A172 (cell line): ENCODE measurements at places on chromosomes 3 and 15. TPM values are rescaled to one million over a fixed set of nuclear protein-coding genes. Genes with fewer than 3 reads are reported as not detected.

GRCh38 chr3:7518456-7518855 lies 657.5 kb downstream of the GRM7 start:
- DNase-seq: no peak

PATL2 gene
- not detected in 2 replicates for total RNA-seq

DNA sequence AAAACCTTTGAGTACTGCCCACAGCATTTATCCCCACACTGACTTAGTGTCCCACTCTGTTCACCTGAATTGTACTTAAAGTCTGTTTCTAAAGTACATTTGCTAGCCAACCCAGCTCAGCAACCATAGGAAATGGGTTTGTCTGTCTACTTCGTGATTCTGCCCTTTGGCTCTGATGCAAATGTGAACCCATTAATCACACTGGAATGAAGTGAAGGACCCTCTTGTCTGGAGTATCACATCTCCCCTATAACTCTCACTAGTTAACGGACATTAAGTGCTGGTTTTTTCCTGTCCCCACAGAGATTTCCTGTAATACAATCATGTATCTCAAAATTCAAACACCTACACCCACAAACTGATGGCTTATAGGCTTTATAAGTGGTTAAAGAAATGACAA lies 20.5 kb downstream of the EID1 start:
- no peak for DNase-seq

- DNase-seq: no peak
Measured at GRCh38 chr15:86235667-86236066, 156.0 kb downstream of the AGBL1 start.

- DNase-seq: peak; percentile 58
Measured at GRCh38 chr15:83210619-83211018, 3.0 kb upstream of the HDGFL3 start.

NME9 gene
- not detected in 2 replicates for total RNA-seq

- no peak for DNase-seq
Measured at GRCh38 chr3:193719735-193720134, 126.7 kb downstream of the OPA1 start.

CD276 gene
- total RNA-seq: 121 and 158 TPM in 2 replicates

DNA sequence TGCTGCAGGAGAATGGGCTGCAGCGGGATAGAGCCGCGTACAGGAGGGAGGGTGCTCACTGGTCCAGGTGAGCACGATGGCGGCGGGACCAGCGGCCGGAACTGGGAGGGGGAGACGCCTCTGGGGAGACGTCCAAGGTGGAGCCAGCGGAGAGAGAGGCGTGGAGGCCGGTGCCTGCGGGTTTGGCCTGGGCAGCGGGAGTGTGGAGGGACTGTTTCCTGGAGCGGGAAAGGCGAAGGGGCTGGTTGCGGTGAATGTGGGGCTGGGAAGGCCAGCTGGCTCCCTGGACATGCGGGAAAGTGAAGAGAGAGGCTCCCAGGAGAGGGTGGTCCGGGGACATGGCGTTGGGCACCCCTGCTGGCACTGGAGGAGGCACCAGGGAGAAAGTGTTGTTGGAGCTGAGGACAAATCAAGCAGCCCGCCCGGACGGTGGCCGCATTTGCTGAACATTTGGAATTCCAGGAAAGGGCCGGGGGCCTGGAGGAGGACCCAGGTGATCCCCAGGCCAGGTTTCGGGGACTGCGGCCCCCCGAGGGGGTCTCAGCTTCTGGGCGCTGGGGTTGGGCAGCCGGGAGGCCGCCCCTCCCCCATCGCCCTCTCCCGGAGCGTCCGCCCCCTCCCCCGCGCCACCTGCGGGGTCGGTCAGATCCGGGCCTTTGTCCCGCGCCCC lies 34.3 kb downstream of the DNAJB8 start:
- no peak for DNase-seq

XIRP1 gene
- total RNA-seq: not detected in 2 replicates

DNA sequence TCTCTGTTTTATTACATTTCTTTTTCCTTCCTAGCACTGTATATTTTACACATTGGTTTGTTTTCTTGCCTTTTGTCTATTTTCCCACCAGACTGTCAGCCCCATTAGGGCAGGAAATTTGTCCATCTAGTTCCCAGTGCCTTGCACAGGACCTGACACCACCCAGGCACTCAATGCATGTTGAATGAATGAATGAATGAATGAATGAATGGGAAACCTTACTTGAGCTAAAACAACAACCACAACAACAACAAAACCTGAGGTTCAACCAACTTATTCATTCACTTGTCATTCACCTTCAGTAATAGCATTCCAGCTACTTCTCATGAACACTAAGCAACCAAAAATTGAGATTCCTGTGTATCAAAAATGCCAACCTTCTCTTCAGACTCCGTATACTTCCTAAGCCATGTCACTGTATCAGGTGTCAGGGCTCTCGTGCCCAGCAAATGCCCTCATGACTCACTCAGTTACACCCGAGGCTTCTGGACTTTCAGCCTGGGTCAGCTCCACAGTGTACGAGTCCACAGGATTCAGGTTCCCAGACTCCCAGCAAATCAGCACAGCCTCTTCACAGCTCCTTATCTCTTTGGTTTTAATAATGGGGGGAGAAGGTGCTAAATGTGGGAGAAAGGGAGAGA lies 37.3 kb downstream of the FSD2 start:
- peak; percentile 22 for DNase-seq
